ENCODE measurements at places on chromosomes 7 and 10.

DNA sequence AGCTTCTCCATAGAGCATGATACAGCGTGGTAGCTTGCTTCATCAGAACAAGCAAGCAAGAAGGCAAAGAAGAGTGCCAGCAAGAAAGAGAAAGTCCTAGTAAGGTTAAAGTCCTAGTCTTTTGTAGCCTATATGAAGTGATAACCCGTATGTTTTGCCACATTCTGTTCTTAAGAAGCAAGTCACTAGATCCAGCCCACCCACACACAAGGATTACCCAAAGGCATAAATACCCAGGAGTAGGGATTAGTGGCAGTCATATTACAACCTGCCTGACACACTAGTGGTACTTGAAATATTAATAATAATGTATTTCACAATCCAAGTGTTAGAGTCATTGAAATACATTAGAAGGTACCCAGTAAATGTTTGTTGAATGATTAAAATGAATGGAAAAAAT, 285.5 kb downstream of the HPSE2 start:
- DNase-seq, result no peak

DNA sequence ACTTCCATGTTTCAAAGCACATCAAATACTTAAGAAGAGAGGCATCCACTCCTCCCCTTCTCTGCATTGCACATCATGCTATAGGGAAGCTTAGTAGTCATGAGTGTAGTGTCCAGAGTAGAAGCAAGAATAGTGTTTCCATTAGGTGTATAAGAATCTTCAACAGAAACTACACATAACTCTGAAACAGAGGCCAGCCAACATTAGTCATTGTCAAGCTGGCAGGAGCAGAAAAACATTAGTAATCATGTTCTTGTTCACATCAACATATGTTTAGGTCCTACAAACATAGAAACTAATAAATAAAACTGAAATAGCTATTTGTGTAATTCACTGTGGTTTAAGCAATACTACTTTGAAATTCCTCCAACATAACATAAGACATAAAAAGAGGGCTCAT, 370.2 kb downstream of the PPP1R3A start:
- DNase-seq, result no peak

- DNase-seq, result no peak
Measured at GRCh38 chr7:112193915-112194502, 12.2 kb downstream of the DOCK4 start.

GRCh38 chr10:14649739-14650138, 125.0 kb downstream of the FAM107B start:
- DNase-seq, result no peak

DNA sequence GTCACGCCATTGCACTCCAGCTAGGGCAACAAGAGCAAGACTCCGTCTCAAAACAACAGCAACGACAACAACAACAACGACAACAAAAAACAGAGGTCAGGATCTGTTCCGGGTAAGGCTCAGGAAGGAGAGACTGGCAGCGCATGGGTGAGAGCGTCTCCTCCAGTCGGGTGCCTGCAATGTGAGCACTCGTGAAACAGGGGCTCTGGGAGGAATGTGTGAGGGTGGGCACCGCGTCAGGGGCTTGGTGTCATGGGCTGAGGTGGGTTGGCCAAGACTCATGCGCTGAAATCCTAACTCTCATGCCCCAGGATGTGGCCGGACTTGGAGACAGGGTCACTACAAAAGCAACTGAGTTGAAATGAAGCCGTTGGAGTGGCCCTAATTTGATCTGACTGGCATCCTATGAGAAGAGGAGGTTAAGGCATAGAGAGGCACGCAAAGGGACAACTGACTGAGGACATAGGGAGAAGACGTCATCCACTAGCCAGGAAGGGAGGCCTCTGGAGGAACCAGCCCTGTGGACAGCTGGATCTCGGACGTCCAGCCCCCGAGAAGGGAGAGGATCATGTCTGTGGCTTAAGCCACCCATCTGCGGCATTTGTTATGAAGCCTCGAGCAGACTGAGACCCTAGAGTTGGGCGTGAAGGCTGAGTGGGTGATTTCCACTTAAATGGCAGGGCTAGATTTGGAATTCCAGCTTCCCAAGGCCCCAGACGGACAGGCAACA, 241.5 kb upstream of the PITRM1 start:
- DNase-seq, result no peak

- DNase-seq, result no peak
Measured at GRCh38 chr7:146375170-146375569, 258.6 kb downstream of the CNTNAP2 start.

GRCh38 chr7:112071856-112072255, 134.3 kb downstream of the DOCK4 start:
- DNase-seq, result no peak

DNA sequence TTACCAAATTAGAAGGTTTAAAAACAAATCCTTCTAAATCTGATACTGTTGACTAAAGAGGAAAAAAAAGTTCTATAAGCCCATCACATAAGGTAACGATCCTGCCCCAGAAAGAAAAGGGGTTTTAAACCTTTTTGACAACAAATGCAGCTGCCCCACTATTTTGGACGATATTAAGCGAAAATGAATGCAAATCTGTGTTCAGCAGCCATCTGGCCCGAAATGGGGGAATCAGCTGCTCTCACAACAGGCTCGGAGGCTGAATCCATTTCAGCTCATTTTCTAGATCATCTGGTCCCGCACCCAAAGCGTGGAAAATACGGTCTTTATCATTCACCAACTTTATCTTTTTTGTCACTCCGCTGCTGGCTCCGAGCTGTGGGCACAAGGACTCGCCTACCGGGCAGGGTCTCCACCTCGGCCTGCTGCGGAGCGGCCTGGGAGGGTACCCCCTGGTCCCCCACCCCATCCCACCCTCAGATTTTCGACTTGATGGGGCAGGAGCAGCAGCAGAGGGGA, 2.4 kb upstream of the EBF3 start:
- DNase-seq, result no peak

DNA sequence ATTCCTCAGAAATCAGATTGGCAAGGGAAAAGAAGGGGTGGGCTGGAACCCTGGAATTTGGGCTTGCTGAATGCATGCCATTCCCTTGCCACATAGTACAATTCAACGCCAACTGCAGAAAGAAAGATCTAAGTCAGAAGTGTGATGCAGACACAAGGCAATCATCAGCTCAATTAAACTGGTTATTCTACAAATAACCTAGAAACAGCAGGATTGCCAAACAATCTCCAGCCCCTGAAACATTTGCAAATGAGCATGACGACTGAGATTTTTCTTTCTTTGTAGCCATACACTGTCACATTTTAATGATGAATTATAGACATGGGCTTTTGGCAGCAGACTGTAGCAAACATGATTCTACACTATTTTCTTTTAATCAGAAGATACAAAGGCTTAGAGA, 16.5 kb upstream of the CREB5 start:
- DNase-seq, result no peak

- DNase-seq, result no peak
Measured at GRCh38 chr7:3867863-3868262, 566.8 kb downstream of the SDK1 start.

DNA sequence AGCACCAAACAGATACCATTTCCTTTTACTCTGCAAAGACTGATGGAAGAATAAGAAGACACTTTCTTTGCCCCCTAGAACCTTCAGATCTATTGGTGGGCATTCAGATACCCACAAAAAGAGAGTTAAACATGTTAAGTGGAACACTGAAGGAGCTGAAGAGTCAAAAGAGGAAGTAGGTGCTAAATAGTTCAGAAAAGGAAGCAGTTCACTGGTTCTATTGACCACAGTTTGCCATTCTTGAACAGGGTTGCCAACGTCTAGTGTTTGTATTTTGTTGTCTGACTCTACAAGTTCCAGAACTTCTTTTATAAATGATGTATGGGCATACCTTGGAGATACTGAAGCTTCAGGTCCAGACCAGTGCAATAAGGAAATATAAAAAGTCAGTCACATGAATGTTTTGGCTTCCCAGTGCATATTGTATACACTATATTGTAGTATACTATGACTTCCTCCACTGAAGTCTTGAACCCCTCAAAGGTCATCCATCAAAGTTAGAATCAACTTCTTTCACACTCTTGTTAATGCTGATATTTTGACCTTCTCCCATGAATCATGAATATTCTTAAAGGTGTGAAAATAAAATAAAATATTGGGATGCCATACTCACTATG, 47.5 kb upstream of the AGR3 start:
- DNase-seq, result no peak

DNA sequence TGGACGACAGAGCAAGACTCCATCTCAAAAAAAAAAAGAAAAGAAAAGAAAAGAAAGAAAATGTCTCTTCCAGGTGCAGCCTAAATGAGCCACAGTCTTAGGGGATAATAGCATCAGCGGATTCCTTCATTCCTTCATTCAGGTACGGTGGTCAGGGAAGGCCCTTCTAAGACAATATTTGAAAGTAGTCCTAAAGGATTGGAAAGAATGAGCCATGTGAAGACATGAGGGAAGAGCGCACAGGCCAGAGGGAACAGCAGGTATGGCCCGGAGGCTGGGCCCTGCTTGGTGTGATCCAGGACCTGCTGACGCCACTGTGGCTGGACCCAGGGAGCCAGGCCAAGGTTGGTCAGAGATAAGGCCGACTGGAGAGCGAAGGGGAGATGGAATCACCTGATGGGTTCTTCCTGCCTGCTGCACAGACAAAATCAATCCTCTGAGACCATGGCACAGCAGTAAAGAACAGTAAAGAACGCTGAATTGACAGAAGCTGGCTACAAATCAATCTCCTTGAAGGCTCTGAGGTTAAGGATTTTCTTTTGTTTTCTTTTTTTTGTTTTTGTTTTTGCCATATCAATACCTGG, 16.3 kb upstream of the MKRN1 start:
- DNase-seq, result no peak

DNA sequence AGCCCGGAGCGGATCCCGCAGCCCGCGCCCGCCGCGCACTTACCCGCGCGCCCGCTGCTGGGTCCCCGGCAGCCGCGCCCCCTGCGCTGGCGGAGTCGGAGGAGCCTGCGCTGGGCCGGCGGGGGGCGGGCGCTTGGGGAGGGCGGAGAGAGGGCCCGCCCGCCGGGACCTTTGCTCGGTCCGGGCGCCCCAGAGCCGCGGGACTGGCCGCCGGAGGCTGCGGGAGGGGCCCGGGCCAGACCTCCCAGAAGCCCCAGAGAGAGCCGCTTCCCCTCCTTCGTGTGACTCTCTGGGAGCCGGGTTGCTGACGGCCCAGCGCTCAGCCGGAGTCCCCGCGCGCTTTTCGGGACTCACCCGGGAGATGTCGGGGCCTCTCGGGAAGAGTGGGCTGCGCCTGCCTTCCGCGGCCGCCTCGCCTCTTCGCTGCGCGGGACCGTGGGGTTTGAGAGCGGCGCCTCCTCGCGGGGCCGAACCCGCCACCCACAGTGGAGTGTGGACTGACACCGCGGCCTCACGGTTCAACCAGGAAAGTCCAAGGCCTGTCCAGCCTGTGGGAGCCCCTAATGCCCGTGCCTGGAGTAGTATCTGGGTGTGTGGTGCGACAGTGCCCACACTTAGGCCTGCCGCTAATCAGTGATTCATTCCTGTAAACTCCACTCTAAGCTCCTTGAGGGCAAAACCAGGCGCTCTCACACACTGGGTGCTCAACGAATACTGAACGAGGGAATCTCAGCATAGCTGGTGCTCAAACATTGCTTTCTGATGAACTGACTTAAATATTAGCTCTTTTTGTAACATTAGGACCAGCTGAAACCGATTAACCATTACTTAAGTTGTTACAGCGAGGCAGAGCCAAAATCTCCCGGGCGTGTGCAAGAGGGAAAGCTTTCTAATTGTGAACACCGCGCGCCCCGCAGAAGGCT, at the start of gene GSDME:
Gene GSDME, minus strand, starts transcription at position 112 of the 923 bp plus-strand sequence. CDS start 7,690 bp downstream, outside the sequence.
- DNase-seq, result peak; percentile 59

- DNase-seq, result no peak
Measured at GRCh38 chr10:44382131-44382858, 2.6 kb downstream of the CXCL12 start.

DNA sequence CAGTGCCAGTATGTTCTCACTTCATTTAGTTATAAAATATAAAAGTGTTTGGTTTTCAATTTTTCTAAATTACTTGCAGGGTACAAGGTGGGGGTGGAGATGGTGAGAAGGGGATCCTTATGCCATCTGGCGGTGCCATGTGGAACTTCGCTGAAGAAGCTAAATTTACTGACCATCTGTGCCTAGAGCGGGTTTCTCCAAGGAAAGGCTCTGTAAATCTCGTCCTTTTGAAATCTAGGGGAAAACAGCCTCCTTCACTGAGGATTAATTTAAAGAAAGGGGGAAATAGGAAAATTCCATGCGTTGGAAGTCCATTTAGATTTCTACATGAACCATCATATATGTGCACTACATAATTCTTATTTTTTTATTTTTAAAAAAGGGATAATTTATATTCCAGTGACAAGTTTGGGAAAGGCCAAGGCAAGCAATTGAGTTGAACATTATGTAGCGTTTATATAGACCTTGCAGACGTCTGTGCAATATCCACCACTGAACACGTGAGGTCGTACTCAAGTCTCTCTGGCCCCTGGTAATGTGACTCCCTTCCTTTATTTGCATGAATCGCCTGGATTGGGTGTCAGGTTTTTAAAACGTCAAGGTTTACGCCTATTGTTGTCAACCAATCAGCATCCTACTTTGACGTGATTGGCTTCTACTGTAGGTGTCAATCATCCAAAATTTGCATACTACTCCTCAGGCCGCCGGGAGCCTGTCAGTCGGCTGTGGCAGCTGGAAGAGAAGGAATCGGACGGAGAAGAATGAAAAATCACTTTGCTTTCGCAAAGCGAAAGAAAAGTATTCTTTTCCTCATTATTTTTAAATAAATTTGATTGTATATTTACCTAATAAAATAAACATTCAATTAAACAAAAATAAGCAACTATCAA, 297.1 kb upstream of the NFE2L3 start:
- no peak for DNase-seq

- no peak for DNase-seq
Measured at GRCh38 chr7:139423091-139423490, 60.4 kb downstream of the KLRG2 start.

GRCh38 chr7:73395538-73396503, 37.8 kb upstream of the FZD9 start:
- no peak for DNase-seq

- no peak for DNase-seq
Measured at GRCh38 chr10:82190432-82191260, 315.7 kb downstream of the NRG3 start.

DNA sequence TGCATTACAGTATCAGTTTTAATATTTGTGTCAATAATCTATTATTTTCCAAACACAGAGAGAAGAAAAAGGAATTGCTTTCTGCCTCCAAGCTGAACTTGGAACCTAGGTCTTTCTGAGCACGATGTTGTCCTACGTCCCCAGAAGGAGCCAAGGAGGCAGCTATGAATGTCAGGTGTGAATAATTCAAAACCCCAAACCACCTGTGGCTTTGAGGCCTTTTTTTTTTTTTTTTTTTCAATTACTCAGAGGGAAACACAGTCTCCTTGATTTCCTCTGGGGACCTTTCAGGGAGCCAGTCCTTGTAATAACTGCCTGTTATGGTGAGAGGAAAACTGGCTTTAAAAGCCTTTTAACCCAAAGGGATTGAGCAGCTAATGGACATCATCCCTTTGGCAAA, 8.3 kb downstream of the GPR85 start:
- DNase-seq, result no peak

DNA sequence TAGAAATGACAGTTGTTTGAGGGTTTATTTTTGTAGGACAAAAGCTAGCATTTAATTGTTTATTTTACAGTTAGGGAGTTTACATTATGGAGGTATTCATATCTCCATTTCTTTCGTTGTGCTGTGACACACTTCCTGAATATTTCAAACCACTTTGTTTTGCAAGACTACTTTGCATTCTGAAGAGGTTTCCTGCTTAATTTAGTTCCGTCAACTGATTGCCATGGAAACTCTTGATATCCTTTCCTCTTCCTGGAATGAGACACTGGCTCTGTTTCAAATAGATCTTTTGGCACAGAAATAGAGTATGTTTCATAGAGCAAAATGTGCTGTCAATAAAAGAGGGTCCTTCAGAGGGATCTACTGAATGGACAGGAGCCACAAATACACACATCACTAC, 159.5 kb upstream of the AGR3 start:
- DNase-seq, result no peak

All from nucleus accumbens (tissue), 56 donors.